Uterine smooth muscle cell (primary cell): ENCODE measurements at places on chromosomes 1 and 21. TPM values are rescaled to one million over a fixed set of nuclear protein-coding genes. Genes with fewer than 3 reads are reported as not detected.

Gene SELP
- total RNA-seq, result not detected in 2 replicates

Gene ADGRB2
- 6.1 and 12.4 TPM in 2 replicates for total RNA-seq

Gene RGS7
- total RNA-seq, result 0.62 and 0.77 TPM in 2 replicates

Gene SPRR1A
- total RNA-seq, result not detected in 2 replicates

Gene CATSPERE
- 0.33 and 1.9 TPM in 2 replicates for total RNA-seq
